ENCODE measurements at places on chromosomes 1 and 21. TPM values are rescaled to one million over a fixed set of nuclear protein-coding genes. Genes with fewer than 3 reads are reported as not detected.

DNA sequence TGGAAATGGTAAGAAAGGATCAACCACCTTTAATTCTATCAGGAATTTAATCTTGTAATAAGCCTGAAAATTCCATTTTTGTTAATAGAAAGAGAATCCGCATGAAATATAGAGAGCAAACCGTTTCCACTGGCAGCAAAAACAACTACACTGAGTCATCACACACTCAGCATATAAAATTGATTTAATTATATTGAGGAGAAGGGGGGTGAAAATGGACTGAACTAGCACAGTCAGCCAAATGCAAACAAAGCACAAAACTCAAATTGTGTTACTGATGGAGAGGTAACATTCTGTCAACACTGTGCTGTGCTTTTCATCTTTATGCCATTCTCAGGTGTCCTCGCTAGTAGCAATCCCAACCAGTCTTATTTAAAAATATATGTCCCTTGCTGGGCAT lies 1583.9 kb downstream of the MRPL39 start:
- DNase-seq, result no peak

DNA sequence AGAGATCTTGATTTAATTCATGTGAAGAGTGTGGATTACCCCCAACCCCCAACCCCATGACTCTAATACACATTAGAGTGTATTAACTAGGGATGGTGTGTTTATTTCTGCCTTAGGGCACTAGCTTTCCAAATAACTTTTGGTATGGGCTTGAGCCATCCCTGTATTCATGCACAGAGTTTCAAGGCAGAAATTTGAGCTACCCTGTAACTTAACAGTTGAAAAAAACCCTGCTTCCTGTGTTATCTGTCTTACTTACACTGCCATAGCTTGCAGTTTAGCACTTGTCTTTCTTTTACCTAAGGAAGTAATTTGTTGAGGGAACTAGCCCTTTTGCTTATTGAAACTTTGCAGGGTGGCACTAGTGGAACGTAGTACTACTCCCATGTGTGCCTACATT lies 6.3 kb downstream of the SRSF11 start:
- no peak for DNase-seq

The NCF2 gene
- polyA plus RNA-seq, result 6.5 TPM

The IQGAP3 gene
- 17.4 TPM for polyA plus RNA-seq

DNA sequence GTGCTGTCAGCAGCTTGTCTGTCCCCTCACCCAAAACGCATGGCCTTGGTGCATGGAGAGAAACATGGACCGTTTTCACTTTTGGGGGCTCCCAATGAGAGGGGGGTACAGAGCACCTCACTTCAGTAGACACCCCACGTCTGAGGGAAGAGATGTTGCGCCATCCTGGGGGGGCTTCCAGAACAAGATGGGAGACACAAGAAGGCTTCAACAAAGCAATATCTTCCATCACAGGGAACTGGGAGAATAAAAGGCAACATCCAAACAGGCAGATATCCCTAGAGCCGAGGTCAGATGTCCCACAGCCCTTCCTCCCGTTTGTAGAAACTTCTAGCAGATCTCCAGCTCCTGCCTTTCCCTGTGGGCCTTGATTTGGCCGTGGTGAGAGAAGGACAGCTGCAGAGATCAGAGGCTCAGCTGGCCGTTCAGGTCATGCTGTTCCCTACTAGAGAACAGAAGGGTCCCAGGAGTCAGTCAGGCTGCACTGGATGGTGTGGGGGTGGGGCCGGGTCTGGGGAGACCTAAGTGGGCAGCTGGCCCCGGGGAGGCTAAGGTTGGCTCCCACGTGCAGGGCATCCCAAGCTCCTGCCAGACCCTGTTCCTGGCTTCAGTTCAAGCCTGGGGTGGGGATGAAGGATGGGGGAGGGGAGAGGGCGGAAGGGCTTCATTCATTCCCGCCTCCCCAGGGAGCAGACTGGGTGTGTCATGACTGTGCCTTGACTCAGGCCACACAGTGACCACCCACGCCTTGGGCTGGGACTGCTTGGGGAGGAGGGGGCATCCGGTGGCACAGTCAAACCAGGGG lies 4.4 kb downstream of the PLOD1 start:
- DNase-seq, result no peak

The MRPL9 gene
- polyA plus RNA-seq, result 102 TPM

DNA sequence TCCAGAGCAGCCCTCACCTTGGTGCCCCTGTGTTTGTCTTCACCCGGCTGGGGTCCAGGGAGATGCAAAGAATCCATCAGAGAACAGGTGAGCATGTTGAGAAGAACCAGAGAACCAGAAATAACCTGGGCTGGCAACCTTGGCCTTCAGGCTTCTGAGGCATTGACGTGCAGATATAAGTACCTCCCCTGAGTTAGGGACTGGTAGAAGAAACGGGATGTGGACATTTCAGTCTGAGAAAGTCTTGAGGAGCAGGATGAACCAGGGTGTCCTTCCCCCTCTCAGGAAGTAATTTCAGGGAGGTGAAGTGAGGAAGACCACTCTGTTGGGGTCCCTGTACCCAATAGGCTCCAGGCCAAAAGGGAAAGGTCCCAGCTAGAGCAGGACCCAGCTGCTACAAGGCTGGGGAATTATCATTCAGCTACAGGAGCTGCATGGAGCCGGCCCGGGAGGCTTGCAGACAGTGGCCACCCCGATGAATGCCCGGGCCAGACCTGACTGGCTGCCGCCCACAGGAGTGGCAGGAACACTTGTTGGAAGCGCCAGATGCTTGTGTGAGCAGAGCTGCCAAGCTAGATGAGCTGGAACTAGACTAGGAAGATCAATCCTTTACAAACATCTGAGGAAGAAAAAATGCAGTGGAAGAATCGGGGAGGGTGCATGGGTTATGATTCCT lies 1.7 kb upstream of the AURKAIP1 start:
- no peak for DNase-seq

The HSD17B7 gene
- polyA plus RNA-seq, result 26.5 TPM

- DNase-seq, result no peak
These were observed 145.1 kb upstream of the SMYD2 start for GRCh38 chr1:214135886-214136285.

The SLC26A9 gene
- 8.5 TPM for polyA plus RNA-seq
